ENCODE measurements at places on chromosomes 6 and 20.

DNA sequence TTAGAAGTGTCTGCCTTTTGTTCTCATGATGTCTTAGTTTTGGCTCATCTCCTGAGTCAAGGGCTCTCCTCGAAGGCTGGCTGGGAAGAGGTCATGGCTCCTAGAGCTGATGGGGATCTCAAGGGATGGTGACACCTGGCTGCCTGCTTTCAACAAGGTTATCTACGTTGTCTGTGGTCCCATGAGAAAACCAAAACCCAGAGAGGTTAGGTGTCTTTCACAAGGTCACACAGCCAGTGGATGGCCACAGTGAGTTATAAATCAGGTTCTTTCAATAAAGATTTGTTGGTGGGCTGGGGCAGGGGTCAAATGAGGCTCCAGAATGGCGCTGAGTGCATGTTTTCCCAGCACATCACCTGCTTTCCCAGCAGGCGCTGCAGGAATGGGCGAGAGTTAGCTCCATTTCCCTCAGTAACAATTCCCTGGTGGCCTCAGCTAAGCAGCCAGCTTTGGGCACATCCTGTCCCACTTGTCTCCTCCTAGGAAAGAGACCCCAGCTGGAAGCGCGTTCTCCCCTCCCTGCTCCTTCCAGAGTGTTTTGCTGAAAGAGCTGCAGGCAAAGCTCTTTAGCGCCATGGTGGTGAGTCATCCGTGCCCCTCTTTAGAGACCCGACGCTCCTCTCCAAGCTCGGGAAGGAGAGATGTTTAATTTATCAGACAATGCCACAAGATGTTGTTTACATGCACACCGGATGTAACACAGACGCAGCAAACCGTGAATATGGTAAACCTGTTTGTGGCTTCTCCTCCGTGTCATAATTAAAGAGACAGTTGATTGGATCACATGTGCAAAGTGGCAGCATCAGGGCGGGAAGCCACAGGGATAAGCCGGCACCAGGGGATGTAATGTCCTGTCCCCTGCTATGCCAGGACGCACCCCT is 109.7 kb downstream of the LRFN2 start:
- no peak for DNase-seq

DNA sequence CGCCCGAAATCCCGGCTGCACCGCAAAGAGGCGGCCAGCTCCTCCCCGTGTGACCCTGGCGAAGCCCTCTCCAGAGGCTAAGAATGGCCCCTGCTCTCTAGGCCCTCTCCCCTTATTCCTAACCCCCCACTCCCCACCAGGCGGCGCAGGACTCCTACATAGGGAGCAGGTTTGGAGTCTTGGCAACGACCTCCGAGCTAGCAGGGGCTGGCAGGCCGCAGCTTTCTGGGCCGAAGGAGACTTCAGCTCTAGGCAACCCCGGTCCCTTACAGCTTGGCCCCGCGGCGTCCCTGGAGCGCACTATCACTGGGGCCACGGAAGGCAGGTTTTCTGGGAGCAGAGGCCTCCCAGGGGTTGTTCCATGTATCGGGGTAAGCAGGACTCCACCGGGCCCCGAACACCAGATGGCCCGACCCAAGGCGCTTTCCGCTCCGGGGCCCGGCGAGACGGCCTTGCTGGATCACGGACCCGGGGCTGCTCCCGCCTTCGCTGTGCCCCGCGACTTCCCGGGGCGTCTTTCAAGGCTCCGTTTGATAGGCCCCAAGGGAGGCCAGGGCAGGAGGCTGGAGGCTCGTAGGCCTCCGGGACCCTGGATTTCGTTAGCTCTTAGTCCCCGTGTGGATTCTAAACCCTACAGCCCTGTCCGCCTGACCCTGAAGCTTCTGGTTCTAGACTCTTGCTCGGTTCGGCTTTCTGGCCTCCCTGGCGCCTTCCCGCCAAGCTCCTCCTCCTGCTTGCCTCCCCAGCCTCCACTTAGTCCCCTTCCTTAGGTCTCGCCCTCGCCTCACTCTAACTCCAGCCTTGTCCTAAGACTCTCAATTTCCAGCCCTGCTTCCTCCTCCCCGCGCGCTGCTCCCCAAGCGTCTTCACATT is 1.9 kb downstream of the SLC32A1 start:
- peak; percentile 54 for DNase-seq

DNA sequence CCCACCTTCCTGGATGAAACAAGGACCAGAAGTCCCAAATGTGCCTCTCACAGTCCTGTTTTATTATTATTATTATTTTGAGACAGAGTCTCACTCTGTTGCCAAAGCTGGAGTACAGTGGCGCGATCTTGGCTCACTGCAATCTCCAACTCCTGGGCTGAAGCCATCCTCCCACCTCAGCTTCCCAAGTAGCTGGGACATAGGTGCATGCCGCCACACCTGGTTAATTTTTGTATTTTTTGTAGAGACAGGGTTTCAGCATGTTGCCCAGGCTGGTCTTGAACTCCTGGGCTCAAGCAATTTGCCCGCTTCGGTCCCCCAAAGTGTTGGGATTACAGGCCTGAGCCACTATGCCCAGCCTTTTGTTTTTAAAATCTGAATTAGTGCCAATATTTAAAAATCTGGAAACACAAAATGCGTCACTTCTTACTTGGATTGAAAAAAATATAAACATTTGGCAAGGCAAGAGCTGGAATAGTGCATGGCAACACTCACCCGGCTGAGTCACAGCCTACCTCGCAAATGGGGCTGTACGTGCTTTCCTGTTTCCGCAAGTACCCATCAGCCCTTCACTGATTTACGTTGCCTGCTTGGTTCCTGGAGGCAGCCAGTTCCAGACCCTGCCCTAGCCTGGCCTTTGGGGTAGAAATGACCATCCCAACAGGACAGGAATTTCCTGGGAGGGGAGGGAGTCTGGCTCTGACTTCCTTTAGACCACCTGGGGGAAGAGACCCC is 6.3 kb downstream of the SDCBP2 start:
- no peak for DNase-seq

- no peak for DNase-seq
These were observed 19.2 kb downstream of the SNRPB start for GRCh38 chr20:2451422-2451821.

- DNase-seq = no peak
These were observed 29.1 kb upstream of the ECI2 start for GRCh38 chr6:4164456-4164855.

- DNase-seq = no peak
These were observed 24.5 kb upstream of the MYCT1 start for GRCh38 chr6:152673236-152673635.

GRCh38 chr6:15926256-15926655 is 202.6 kb upstream of the MYLIP start:
- DNase-seq = no peak

GRCh38 chr6:119676961-119677360 is 327.4 kb upstream of the MAN1A1 start:
- DNase-seq = no peak

- no peak for DNase-seq
These were observed 41.9 kb downstream of the FGD2 start for GRCh38 chr6:37047346-37047688.

DNA sequence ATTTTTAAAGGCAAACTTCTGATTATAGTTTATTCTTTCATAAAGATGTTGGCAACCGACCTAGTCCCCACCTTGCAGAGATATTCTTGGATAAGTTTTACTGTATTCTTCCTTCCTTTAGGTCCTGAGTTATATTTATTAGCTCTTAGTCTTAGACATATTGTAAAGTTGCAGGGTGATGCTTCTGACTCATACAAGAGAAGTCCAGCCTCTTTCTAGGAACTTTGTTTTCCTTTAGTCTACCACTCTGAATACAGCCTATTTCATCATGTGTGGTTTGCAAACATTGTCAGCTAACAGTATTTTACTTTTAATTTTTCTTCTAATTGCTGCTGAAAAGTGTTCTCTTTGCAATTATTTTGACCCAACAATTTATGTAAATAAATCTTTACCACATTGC is 686.7 kb downstream of the COL12A1 start:
- DNase-seq = no peak

GRCh38 chr20:15220778-15221565 is 883.6 kb upstream of the FLRT3 start:
- DNase-seq = no peak

GRCh38 chr6:93624408-93624807 is 205.0 kb upstream of the EPHA7 start:
- DNase-seq = no peak

DNA sequence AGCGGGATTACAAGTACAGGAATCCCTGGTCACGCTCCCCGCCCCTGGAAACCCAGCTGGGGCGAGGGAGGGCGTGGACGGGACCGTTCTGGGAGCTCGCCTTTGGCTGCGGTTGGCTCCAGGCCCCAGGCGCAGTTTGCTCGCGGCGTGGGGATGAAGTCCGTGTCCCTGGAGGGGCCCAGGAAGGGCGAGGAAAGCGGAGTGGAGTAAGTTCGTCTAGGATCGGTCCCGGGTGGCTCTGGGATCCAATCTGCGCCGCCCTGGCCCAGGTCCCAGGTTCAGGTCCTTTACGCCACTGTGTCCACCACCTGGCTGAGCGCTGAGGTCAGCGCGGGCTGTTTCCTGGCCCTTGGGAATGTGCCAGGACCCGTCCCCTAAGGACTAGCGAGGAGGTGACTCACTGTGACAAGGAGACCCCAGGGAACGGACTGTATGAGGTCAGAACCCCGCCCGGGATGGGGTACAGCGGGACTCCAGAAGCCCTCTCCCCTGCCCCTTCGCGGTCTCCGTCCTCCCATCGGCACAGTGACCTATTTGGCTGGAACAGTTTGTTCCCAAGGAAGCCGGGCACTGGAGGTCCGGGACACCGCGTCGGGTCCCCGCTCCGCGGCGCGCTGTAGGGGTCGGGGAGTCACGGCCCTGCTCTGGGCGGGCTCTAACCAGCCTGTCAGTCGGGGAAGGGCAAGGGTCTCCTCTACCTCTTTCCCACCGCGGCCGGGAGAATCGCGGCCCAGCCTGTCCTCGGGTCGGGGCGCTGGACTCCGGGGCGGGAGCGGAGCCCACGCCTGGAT is 724 bp downstream of the CDKN1A start:
- no peak for DNase-seq

- DNase-seq = no peak
These were observed 19.8 kb downstream of the HLA-E start for GRCh38 chr6:30508890-30509736.

DNA sequence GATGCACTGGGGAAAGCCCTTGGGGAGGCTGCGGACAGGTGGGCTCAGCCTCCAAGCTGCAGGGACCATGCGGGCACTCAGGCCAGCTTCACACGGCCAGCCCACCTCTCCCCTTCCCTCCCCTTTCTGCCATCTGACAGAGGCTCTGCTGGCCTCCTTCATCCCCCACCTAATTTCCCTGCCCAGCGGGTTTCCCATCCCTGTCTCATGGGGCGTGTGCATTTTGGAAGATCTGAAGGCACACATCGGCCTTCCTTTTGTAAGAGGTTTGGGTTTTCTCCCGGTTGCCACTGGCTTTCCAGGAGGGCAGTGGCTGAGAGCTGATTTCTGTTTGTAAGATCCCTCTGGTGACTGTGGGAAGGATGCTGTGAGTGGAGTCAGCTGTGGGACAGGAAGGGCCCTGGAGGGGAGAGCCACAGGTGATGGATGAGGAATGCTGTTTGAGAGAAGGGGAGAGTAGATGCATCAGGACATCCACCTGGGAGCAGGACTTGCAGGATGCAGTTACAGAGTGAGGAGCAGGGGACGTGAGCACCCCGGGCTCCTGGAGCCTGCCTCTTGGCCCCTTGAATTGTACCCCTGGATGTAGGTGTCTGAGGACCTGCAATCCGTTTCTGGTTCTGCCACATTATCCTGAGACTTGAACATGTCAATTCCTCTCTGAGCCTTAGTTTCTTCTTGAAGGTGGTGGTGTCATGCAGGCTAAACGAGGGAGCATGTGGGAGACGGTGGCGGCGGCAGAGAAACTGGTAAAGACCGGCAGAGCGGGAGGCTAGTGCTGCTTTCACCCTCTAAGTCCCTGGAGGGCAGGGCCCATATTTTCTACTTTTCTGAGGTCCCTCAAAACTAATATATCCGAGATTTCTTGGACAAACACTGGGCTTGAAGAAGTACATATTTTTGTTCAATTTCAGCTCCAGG is 5.9 kb upstream of the TUBB1 start:
- no peak for DNase-seq

DNA sequence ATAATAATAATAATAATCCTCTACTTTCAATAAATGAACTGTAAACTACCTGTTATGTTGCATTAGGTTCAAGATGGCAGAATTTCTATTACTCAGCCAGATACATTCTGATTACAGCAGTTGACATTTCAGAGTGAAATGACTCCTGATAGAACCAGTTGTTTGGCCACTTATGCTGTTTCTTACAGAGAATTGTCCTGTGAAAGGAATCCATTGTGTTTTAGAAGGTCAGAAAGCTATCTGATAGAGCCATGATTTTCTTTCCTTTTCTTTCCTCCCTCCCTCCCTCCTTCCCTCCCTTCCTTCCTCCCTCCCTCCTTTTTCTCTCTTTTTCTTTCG is 16.6 kb downstream of the GJA10 start:
- DNase-seq = no peak

DNA sequence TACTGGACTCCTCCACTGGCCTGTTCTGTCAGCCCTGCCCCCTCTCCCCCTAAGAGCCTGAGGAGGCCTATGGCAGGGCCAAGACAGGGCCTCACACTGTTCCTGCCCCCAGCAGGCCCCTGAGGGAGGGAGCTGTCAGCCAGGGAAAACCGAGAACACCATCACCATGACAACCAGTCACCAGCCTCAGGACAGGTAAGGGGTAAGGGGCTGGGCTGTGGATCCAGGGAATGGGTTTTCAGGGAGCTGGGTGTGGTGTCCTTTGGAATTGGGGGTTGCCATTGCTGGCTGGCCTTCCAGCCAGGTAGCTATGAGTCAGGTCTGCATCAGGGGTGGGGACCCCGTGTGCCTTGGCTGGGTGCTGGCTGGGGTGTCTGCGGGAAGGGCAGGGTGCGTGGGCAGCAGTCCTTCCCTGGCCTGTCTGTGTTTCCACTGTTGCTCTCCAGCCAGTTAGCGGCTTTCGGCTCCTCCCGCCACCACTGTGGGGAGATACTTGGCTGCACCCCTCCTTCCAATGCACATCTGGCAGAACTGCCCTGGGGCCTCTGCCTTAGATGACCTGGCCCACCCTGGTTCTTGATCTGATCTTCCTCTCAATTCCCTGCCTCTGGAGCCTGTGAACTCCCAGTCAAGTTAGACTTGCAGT is 3.9 kb downstream of the SLC29A1 start:
- DNase-seq = no peak

- DNase-seq = no peak
These were observed 123.8 kb downstream of the TAF4 start for GRCh38 chr20:61941721-61942405.
